CD4-positive, alpha-beta memory T cell (primary cell): ENCODE measurements at places on chromosomes 7 and 10.

GRCh38 chr7:148535217-148535616 is 55.3 kb upstream of the C7orf33 start:
- DNase-seq: no peak

DNA sequence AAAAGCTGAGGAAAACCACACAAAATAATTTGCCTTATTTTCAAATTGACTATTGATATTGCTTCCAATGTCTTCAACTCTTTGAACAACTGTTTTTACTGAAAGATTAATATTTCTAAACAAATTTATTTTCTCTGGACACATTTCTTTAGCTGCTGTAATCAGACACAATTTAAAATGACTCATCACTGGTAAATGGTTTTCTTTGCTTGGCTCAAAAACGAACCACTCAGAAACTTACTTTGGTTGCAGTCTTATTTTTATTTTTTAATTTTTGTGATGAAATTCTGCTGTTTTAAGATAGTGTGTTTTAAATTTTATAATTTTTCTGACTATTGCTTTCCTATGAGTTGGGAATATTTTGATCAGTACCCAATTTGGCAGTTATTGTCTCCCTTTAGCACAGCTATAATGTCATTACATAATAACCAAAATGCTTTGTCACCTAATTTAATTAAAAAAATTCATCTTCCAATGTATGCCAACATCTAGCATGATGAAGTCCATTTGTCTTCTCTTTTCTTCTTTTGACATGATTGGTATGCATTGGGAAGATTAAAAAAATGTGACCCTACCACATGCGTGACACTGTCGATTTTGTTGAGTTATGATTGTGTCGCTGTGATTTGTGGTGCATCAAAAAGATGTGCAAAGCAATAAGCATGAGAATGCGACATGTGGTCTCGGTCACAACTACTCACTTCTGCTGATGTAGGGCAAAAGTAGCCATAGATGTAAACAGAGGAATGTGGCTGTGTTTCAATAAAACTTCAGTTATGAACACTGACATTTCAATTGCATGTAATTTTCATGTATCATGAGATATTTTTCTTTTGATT is 222.3 kb downstream of the SUGCT start:
- DNase-seq: no peak

GRCh38 chr7:132805766-132806165 is 229.5 kb upstream of the PLXNA4 start:
- no peak for DNase-seq

DNA sequence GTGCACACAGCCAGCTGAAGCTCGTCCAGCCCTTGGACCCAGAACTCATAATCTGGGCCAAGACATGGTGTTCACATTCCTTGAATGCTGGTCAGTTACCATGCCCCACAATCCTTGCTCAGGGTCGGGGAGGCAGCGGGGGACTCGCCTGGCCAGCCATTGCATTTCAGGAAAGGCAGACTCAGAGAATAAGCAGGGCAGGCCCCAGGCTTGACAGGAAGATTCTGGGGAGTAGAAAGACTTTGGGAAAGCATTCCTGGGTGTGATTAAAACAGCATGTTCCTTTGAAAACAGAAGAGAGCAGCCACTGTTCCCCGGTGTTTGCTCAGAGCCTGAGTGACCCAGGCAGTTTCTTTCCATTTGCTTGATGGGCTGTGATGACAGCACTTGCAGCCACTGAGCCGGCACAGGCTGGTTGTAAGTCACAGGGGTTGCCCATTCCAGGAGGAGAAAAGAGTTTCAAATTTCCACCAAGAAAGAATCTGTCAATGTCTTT is 473.7 kb downstream of the TYW1 start:
- DNase-seq: no peak

GRCh38 chr7:77316219-77316978 is 99.8 kb downstream of the GSAP start:
- no peak for DNase-seq

GRCh38 chr10:103602852-103603155 is 109.3 kb downstream of the NEURL1 start:
- DNase-seq: no peak

DNA sequence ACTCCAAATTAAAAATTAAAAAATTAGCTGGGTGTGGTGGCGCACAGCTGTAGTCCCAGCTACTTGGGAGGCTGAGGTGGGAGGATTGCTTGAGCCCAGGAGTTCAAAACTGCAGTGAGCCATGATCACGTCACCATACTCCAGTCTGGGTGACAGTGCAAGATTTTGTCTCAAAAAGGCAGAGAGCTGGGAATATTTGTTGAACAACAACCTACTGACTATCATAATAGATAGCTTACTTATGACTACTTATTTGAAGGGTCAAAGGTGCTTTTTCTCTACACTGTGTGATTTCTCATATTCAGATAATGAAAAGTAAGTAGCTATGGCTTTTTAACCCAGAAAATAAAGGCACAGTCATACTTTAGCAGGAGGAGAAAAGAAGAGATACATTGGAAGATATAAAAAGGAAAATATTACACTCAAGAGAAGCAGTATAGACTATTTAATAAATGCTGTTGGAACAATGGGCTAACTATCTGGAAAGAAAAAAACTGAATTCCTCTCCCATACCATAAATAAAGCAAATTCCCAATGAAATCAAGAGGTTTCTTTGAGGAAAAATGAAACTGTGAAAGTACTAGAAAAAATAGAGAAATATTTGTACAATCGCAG is 6.7 kb downstream of the GSDME start:
- no peak for DNase-seq
